NCI-H1930 (cell line): ENCODE measurements at places on chromosomes 5 and 9.

DNA sequence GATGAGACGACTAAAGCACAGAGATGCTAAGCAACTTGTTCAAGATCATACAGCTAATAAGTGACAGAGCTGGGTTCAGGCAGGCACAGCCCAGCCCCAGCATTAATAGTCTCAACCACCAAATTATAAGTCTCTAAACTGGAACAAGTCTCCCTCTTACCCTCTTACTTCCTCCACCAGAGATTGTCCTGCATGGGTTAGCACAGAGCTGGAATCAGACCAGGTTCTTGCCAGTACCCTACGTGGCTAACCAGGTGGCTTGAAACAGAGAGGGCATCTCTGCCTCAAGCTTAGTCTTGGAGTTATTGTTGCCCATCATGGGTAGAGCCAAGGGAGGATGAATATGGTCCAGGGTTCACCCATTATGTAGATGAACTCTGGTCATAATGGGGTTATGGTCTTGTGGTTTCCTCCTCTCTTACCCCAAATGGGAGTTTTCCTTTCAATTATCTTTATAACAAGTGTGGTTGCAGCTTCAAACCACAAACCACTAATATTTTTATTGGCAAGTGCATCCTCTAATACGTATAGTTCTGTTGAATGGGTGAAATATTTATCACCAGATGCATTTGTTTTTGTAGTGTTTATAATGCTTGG, 8.3 kb upstream of the XPA start:
- no peak for DNase-seq

DNA sequence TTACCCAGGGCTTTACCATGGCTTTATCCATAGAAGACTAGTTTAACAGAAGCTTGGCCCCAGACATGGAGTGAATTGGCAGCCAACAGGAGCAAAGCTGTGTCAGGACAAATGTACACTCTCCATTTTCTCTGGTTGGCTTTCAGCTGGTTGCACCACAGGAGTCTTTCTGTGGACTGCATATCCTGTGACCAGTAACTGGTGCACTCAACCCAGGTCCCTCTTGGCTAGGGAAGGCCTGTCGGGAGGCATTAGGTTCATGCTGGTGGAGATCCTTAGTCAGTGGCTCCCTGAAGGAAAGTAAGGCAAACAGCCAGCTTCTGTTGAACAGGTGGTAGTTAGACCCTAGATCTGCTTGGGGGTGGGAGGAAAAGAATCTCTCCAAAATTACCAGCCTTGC, 146.9 kb upstream of the TLX3 start:
- DNase-seq: no peak

DNA sequence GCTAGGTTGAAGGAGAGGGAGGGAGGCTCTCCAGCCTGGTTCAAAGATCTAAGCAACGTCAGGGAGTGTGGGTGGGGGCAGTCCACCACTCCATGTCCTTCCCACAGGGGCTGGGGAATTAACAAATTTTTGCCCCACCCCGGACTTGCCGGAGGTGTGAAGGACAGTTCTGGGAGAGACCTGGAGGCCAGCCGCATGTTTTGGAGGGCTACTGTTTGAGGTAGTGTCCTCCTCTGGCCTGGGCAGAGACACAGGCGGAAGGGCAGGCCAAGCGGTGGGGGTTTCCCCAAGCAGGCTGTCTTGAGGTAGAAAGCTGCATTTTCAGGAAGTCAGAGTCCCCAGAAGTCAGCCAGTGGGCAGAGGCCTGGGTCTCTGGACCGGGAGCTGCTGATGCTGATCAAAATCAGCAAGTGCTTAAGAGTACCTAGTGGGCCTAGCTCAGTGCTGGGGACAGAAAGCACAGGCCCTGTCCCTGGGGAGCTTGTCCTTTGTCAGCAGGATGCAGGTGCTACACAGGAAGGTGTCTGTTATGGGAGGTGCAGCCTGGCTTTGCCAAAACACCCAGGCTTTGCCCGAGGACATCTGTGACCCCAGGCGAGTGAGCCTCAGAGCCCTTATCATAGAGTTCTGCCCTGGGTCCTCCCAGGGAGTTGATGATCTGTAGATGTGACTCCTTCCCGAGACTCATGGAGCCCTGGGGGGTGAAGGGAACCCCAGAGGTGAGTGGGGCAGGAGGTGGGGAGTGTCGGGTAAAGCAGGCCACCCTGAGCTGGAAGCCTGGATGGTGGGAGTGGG, 18.5 kb downstream of the JADE2 start:
- DNase-seq: no peak

DNA sequence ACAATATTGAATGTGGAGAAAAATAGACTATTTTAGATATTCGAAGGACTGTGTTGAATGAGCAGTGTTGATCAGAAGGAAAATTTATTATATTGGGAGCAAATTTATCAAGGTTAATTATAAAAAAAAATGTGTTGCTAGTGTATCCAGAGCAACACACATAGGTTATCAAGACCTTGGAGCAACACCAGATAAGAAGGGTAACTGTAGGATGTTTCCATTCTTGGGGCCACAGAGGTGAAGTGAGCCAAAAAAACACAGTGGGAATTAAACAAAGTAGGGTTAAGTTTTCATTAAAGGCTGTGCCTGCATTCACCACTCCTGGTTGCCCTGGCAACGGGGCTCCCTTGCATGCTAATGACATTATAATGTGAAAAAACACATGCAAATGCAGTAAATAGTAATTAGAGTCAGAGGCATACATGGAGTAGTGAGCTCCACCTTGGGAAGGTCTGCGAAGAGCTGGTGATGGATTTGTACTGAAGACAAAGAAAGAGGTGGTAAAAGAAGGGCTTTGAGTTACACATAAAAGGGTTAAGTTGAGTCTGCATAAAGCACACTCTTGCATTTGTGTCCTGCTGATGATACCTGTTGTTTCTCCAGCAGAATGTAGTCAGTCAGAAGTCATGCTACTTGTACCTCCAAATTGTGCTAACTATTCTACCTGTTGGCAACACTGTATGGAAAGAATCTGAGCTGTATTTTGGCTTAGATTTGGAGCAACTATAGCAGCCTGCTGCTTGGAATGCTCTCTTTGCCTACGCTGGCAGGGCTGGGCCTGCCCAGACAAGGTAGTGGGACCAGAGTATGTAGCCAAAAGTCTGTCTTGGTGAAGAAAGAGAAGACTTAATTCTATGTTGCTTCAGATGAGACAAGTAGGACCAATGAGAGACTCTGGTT, 59.6 kb downstream of the ATG10 start:
- DNase-seq: no peak
